Activated CD4-positive, alpha-beta T cell treated with anti-CD3 and anti-CD28 coated beads, Interleukin-2, amount 10 ng/mL, durations not matched to agents 7 days and 5 days (primary cell): ENCODE measurements at places on chromosomes 3 and 15. TPM values are rescaled to one million over a fixed set of nuclear protein-coding genes. Genes with fewer than 3 reads are reported as not detected.
A peak's percentile ranks its signal among the peaks of the same experiment; 100 is the strongest.

FBXW12 gene
- total RNA-seq: not detected

ACTL6A gene
- total RNA-seq: 88.7 TPM

TXNRD3 gene
- 1.3 TPM for total RNA-seq

HDGFL3 gene
- total RNA-seq: 21.9 TPM

CACNA2D3 gene
- not detected for total RNA-seq

DNA sequence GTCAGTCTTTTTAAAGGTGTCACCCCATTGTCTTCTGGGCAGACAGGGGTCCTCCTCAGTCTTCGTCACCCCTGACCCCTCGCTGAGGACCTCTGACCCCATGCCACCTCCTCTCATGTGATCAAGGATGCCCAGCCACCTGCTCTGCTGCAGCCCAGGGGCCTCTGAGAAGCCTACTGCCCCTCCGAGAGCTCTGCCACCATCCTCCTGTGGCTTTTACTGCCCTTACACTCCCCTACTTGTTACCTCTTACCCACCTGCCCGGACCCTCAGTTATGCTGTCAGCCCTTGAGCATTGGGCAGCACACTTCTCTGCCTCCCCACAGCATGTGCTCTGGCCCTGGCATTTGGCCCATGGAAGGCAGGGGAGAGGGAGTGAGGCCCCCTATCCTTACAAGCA is 123.2 kb downstream of the LRRK1 start:
- DNase-seq: no peak
- peaks cover 29% of the 10 kb centered on the region for H3K27me3 ChIP-seq
- no peak overlapping the region for H3K27ac ChIP-seq
- H3K4me1 ChIP-seq: no peaks in the 10 kb centered on the region
- H3K36me3 ChIP-seq: no peaks in the 10 kb centered on the region

GRCh38 chr3:134464064-134464688 is 21.6 kb downstream of the ANAPC13 start:
- H3K4me1 ChIP-seq: no peaks in the 10 kb centered on the region
- H3K36me3 ChIP-seq: no peaks in the 10 kb centered on the region
- peaks cover 7% of the 10 kb centered on the region for H3K27me3 ChIP-seq
- no peak for DNase-seq

DNA sequence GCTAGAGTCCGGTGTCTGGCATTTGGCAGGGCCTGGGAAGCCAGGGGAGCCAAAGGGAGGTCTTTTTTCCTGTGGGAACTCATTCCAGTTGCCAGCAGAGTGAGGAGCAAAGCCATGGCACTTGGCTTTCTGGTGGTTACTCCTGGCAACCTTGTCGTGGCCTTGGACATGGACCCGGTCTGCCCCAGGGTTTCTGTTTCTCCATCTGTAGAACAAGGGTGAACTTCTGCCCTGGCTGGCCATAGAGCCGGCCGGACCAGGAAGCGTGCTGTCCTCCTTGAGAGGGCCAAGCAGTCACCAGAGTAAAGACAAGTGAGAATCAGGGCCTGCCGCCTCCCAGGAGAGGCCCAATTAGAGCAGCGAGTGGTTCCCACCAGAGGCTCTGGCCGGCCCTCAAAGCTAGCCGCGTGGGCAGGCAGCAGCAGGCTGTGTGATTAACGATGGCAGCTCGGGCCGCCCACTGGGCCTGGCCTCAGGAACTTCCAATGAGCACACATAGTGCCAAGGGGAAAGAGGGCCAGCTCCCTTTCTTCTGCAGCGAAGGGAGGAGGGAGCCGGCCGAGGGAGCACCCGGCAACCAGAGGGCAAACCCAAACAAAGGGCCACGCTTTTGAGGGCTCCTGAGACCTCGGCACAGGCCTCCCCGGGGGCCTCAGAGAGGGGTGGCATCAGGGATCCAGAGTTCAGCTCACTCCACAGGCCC is 29.1 kb upstream of the ELP6 start:
- H3K27ac ChIP-seq: no peak overlapping the region
- DNase-seq: no peak
- no peaks in the 10 kb centered on the region for H3K36me3 ChIP-seq
- no peaks in the 10 kb centered on the region for H3K4me1 ChIP-seq
- H3K4me3 ChIP-seq: no peak overlapping the region
- H3K27me3 ChIP-seq: peaks cover 2% of the 10 kb centered on the region

- H3K4me3 ChIP-seq: no peak overlapping the region
- H3K36me3 ChIP-seq: no peaks in the 10 kb centered on the region
- no peak overlapping the region for H3K27ac ChIP-seq
- no peaks in the 10 kb centered on the region for H3K4me1 ChIP-seq
Observed at GRCh38 chr3:95627697-95628096, 1186.7 kb upstream of the EPHA6 start.

DNA sequence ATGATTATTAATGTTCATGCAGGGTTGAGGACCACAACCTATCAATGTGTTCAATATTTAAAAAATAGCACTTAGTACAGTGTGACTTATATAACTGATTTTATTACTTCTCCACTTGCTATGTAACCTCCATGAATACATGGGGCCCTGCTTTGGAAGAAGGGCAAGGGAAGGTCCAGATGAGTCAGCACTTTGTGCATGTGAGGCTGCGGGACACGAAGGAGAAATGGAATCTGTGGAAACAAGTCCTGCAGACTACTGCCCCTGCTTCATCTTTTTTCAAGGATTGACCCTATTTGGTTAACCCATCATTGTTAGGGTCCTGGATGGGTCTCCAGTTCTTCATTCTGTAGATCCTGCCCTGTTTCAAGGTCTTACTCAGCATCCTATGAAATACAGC is 1.6 kb downstream of the NXPE3 start:
- peaks cover 29% of the 10 kb centered on the region for H3K36me3 ChIP-seq
- peak overlapping the region; percentile 24 for H3K4me3 ChIP-seq
- no peak for DNase-seq
- H3K27ac ChIP-seq: no peak overlapping the region
- H3K27me3 ChIP-seq: no peaks in the 10 kb centered on the region

GRCh38 chr3:108838436-108838835 is 15.8 kb downstream of the TRAT1 start:
- peaks cover 81% of the 10 kb centered on the region for H3K36me3 ChIP-seq
- peak overlapping the region; percentile 45 for H3K4me3 ChIP-seq
- peak overlapping the region; percentile 82 for H3K27ac ChIP-seq
- DNase-seq: peak; percentile 68
- H3K4me1 ChIP-seq: peaks cover 89% of the 10 kb centered on the region
- H3K27me3 ChIP-seq: no peaks in the 10 kb centered on the region

DNA sequence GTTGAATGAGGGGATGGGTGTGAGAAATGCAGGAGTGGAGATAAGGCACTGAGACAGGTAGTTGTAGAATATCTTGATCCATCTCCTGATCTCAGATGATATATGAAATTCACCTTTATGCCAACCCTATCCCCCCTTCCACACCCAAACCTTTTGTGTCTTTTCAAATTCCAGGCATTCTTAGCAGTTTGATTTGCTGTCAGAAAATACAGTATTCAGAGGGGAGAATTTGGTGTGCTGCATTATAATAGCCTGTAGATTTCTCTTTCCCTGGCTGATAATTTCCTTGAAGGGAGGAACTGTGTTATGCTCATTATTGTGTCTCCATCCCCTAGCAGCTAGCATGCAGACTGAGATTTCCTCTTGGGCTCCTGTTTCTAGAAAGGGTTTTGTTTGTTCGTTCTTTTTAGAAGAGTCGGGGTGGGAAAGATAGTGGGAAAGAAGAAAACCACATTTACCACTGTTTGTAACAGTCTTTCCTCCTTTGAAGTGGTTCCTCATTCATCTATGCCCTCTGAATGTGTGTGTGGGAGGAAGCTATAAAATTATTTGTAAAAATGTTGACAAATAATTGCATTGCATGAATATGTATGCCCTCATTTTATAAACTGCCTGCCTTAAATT is 373.4 kb downstream of the DIPK2A start:
- H3K4me1 ChIP-seq: peaks cover 7% of the 10 kb centered on the region
- H3K4me3 ChIP-seq: no peak overlapping the region
- no peak overlapping the region for H3K27ac ChIP-seq
- H3K27me3 ChIP-seq: no peaks in the 10 kb centered on the region
- no peak for DNase-seq

DNA sequence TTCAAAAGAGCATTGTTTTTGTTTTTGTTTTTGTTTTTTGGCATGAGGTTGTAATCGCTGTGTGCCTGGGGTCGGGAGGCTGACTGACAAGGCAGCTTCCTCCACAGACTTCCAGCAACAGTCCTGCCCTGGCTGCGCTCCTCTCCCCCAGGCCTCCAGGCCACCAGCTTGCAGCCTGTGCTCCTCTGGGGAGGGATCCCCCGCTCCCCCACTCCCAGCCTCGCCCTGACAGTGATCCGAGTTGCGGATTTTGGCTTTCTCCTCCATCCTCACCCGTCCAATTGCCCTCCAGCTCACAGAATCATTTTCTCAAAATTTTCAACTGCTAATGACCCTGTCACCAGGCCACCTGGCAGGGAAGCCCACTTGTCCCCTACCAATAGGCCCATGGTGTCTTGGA is 36.5 kb upstream of the PCSK6 start:
- H3K27ac ChIP-seq: no peak overlapping the region
- H3K36me3 ChIP-seq: no peaks in the 10 kb centered on the region

GRCh38 chr3:185983495-185984141 is 45.8 kb upstream of the TRA2B start:
- peak; percentile 65 for DNase-seq
- H3K27me3 ChIP-seq: peaks cover 10% of the 10 kb centered on the region
- no peak overlapping the region for H3K27ac ChIP-seq
- no peaks in the 10 kb centered on the region for H3K36me3 ChIP-seq
- peaks cover 5% of the 10 kb centered on the region for H3K4me1 ChIP-seq

GRCh38 chr3:38689774-38690173 is 40.3 kb upstream of the SCN5A start:
- H3K4me1 ChIP-seq: no peaks in the 10 kb centered on the region
- peaks cover 7% of the 10 kb centered on the region for H3K27me3 ChIP-seq

DNA sequence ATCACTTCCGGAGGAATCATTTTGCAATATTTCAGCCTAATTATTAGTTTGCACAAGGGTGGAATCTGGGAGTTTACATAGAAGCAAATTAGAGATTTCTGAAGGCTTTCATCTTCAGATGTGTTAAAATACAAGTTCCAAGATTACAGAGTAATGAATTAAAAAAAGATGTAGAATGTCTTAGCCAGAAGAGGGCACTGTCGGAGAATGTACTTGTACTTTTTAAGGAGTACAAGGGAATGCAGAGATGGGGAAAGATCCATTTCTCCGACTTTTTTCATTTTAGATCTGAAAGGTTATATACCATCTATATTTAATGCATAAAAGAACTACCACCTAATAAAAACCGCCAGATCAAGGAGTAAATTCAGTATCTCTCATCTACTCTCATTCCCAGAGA is 43.1 kb upstream of the WDR5B start:
- H3K36me3 ChIP-seq: peaks cover 23% of the 10 kb centered on the region
- no peak for DNase-seq
- H3K27ac ChIP-seq: no peak overlapping the region
- no peaks in the 10 kb centered on the region for H3K27me3 ChIP-seq

- no peaks in the 10 kb centered on the region for H3K36me3 ChIP-seq
- H3K27me3 ChIP-seq: no peaks in the 10 kb centered on the region
- H3K27ac ChIP-seq: no peak overlapping the region
- no peak for DNase-seq
Observed at GRCh38 chr3:126835472-126836219, 131.6 kb downstream of the CHCHD6 start.

- peaks cover 5% of the 10 kb centered on the region for H3K27me3 ChIP-seq
- no peak overlapping the region for H3K27ac ChIP-seq
- no peak for DNase-seq
- no peak overlapping the region for H3K4me3 ChIP-seq
- H3K4me1 ChIP-seq: peaks cover 5% of the 10 kb centered on the region
- no peaks in the 10 kb centered on the region for H3K36me3 ChIP-seq
Observed at GRCh38 chr3:111851511-111851954, 7.5 kb upstream of the PHLDB2 start.

GRCh38 chr3:10968401-10968800 is 24.1 kb upstream of the SLC6A1 start:
- H3K4me1 ChIP-seq: no peaks in the 10 kb centered on the region
- no peak for DNase-seq
- peaks cover 6% of the 10 kb centered on the region for H3K27me3 ChIP-seq

DNA sequence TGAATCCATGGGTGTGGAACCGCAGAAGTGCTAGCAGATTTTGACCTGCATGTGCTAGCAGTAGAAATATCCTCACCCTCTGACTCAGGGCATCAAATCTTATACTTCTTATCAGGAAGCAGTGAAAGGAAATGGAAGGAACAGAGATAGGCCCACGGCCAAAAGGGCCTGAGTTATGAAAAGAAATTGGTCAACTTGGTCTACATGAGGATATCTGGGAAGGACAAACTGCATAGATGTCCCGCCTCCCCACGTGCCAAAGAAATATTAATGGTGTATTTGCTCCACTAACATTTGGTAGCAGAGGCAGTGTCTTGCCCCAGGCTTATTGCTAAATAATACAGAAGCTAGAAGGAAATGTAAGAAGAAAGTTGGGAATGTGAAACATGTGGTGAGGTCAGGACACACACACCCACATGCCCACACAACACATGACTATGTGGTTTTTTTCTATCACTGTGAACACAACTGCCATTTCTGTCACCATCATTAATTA is 93.6 kb upstream of the COL8A1 start:
- no peak overlapping the region for H3K27ac ChIP-seq
- no peaks in the 10 kb centered on the region for H3K36me3 ChIP-seq
- peaks cover 8% of the 10 kb centered on the region for H3K4me1 ChIP-seq
- H3K27me3 ChIP-seq: no peaks in the 10 kb centered on the region
- no peak for DNase-seq

DNA sequence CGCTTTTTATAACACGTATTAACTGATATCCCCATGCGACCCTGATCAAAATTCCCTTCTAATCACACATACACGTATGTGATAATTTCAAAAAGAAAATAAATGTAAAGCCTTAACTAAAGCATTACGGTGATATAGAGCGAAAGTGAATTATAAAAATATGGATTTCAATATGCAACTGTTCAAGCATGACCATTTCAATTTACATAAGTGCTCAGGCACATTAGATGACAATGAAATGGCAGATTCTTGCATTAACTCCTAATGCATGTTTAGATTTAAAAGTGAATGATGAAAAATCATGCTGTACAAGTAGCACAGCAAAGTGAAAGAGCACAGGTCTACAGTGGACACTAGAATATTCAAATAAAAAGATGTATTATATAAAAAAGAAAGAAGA is 140.1 kb downstream of the MYLK start:
- no peak overlapping the region for H3K27ac ChIP-seq
- H3K4me3 ChIP-seq: no peak overlapping the region
- H3K4me1 ChIP-seq: no peaks in the 10 kb centered on the region

DNA sequence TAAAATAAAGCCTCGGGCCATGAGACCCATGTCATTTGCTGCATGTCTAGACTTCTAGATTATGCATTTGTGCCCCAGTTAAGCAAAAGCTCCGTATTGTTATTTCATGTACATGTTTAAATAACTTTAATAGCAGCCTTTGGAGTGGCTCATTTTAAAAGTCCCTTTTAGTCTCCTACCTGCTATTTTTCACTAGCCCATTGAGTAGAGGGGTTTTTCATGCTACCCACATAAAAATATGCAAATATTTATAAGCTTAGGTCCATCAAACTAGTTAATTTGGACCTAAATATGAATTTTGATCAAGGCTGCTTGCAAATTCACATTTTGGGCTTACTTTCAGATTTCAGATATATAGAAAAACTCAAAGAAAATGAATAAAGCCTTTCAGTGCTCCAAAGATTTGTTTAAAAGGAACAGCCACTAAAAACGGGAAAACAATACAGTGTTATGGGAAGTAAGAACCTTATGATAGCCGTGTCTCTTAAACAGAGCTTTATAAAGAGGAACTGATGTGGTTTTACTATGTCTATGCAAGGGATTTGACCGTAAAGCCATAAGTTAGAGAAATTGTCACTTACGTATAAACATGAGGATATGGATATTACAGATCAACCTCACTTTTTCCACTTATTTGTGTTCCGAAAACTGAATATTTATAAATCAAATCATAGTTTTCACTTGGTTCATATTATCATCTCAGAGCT is 30.0 kb downstream of the FILIP1L start:
- DNase-seq: no peak
- H3K36me3 ChIP-seq: peaks cover 15% of the 10 kb centered on the region
- H3K4me3 ChIP-seq: no peak overlapping the region
- H3K27ac ChIP-seq: no peak overlapping the region
